ENCODE measurements at places on chromosomes 4 and X.
A peak's percentile ranks its signal among the peaks of the same experiment; 100 is the strongest.

- no peak for DNase-seq
Observed at GRCh38 chr4:171622729-171623128, 190.5 kb upstream of the GALNTL6 start.

DNA sequence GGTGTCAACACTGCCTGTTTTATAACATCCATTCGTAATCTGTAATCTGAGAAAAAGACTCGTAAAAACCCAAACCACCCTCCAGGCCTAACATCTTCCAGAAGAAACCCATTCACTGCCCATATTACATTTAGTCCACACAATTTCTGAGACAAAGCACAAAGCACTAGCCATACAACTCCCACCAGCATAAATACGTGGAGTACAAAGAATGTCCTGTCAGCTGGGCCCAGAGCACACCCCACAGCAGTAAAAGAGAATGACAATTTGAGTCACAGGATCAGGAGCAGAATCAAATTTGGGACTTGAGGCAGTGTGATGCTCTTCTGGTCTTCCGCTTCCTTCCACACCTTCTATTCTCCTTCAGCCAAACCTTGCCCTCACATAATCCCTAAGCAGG is 6.8 kb downstream of the MECP2 start:
- DNase-seq, result no peak

DNA sequence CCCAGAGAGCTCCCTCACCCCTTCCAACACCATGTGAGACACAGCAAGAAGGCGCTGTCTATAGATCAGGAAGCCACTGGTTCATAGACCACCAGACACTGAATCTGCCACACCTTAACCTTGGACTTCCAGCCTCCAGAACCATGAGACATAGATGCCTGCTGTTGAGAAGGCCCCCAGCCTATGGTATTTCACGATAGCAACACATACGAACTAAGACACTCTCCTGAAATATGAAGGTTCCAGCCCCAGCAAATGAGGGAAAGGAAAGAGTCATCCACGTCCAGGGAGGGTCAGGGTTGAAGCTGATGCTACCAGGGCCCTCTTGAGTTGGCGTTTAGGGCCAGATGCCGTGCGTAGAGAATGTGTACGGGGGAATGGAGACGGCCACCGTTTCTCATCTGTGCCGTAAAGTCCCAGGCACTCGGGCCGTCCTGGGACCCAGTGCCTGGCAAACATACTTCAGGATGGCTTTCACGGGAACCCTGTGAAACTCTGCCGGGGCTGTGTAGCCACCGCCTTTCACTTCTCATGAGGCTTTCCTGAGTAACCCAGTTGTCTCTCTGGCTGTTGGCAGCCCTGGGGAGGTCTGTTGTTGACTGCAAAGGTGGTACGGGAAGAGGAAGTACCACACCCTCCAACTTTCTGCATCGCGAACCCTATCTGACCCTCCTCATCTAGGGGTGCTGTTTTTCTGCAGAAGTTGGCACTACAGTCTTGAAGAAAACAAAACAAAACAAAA is 17.7 kb upstream of the P2RY8 start:
- no peak for DNase-seq

GRCh38 chr4:94558392-94558904 is 106.7 kb downstream of the PDLIM5 start:
- DNase-seq, result no peak

DNA sequence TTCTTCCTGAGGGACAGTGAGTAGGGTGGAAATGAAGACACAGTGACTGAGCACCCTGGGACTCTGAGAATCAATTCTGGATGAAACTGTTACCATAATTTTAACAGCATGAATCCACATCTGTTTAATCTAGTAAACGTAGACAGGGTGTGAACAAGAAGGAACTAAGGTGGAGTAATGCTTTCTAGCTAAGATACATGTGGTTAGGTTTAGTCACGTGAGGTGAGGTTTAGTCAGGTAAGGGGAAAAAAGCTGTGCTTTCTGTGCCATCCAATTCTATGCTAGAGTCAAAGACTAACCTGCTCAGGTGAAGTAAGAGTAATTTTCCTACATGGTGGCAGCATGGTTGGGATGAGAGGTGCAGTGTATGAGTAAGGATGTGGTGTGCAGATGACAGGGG is 54.0 kb upstream of the C4orf54 start:
- no peak for DNase-seq

- DNase-seq, result no peak
Observed at GRCh38 chr4:16100833-16101232, 17.0 kb upstream of the PROM1 start.

DNA sequence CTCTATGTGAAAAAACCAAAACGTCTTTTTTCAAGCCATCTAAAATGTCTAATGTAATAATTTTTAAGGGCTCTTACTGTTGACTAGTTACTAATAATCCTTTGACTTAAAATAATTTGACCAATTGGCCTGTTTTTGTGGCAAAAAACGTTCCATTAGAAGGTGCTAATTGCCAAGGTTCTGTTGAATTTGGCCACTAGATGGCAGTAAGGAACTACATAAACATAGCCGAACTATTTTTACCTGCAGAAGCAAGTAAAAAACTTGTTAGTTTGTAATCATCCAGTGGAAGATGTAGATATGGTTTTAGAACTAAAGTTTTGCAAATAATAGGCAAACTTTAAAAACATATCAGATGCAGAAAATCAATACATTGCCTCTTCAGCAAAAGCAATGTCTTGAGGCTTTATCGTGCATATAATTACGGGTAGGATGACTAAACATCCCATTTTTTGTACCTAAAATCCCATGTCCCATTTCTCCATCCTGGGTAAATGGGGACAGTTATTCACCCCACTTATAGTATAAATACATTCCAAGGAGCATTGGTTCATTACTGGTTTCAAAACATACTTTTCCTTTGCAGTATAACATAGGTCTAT is 57.6 kb downstream of the PROM1 start:
- DNase-seq, result peak; percentile 34

GRCh38 chr4:154120690-154121345 is 331.9 kb upstream of the SFRP2 start:
- DNase-seq, result no peak

- DNase-seq, result peak; percentile 36
Observed at GRCh38 chrX:41822892-41823291, 98.9 kb downstream of the GPR82 start.

DNA sequence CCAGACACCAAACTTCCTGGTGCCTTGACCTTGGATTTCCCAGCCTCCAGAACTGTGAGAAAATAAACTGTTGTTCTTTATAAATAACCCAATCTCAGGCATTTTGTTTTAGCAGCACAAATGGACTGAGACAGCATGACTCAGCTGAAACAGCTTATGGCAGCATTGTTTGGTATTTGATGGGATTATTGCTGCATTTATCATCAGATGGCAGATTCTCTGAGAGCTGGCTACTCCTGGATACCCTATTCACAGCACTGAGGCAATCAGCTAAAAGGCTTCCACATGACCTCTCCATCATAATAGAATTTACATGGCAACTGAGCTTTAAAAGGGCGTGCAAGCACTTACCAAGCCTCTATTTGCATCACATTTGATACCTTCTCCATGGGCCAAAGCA is 623.1 kb upstream of the CPEB2 start:
- no peak for DNase-seq

DNA sequence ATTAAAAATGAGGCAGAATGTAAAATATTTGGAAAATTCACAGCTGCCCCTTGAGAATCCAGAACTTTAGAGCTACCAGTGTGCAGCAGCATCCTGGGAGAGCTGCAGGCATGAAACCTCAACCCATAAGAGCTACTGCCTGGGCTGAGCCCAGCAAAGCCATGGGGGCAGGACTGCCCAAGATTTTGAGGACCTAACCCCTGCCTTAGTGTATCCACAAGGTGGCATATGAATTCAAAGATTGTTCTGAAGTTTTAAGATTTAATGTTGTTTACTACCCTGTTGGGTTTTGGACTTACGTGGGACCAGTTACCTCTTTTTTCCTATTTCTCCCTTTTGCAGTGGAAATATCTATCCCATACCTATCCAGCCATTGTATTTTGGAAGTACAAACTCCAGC is 26.4 kb downstream of the CASP6 start:
- DNase-seq, result peak; percentile 2

GRCh38 chr4:85883180-85883579 is 408.2 kb downstream of the ARHGAP24 start:
- no peak for DNase-seq

- no peak for DNase-seq
Observed at GRCh38 chr4:7206385-7206784, 14.0 kb downstream of the SORCS2 start.

GRCh38 chr4:3044870-3045819 is 29.2 kb downstream of the HTT-AS start:
- DNase-seq, result peak; percentile 35

DNA sequence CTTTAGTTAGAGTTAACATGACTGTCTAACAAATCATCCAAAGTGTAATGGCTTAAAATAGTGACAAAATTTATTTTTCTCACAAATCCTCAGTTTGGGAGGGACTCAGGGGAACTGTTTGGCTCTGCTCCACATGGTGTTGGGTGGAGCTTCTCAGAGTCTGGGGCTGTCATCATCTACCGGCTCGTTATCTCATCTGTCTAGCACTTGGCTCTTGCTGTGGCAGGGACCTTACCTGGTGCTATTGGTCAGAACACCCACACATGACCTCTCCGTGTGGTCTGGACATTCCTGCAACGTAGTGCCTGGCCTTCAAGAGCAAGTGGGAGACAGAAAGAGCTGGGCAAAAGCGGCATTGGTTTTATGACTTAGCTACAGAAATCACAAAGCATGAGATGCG is 866.9 kb upstream of the FRG1 start:
- no peak for DNase-seq

GRCh38 chr4:11632483-11632882 is 203.8 kb upstream of the HS3ST1 start:
- no peak for DNase-seq

GRCh38 chr4:187606581-187606980 is 389.0 kb upstream of the ZFP42 start:
- DNase-seq, result peak; percentile 75

GRCh38 chr4:38989487-38989886 is 42.7 kb downstream of the TMEM156 start:
- no peak for DNase-seq

- no peak for DNase-seq
Observed at GRCh38 chr4:5340991-5341451, 289.7 kb downstream of the STK32B start.

GRCh38 chr4:25002681-25003080 is 28.1 kb downstream of the LGI2 start:
- no peak for DNase-seq

DNA sequence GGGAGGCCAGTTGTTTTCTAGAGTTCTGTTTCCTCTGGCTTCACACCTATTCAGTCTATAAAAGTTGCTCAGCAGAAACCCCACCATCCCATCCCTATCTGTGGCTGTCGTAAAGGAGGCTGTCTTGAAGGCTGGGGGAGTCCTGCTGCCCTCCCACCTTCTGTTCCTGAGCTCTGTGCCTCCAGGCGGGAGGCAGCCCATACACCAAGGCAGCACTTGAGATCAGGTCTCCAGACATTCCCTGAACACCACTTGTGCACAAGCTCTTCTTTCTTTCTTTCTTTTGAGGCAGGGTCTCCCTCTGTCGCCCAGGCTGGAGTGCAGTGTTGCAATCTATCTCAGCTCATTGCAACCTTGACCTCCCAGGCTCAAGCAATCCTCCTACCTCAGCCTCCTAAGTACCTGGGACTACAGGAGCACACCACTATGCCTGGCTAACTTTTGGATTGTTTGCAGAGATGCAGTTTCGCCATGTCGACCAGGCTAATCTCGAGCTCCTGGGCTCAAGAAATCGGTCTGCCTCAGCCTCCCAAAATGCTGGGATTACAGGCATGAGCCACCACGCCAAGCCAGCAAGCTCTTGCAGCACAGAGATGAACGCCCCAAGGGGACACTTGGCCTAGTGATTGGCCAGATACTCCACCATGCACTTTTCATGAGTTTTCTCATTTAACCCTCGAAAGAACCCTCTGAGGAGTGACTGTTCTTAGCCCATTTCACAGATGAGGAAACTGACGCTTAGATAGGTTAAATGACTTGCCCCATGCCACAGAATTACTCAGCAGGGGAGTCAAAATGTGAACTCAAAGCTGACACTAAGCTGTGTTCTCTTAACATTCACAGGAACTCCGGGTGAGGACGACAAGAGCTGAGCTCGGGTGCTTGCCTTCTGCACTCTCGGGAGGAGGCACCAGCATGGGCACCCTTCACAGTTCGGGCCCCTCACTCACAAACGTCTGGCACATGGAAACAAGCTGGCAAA is 55.8 kb upstream of the ENPP6 start:
- DNase-seq, result no peak

DNA sequence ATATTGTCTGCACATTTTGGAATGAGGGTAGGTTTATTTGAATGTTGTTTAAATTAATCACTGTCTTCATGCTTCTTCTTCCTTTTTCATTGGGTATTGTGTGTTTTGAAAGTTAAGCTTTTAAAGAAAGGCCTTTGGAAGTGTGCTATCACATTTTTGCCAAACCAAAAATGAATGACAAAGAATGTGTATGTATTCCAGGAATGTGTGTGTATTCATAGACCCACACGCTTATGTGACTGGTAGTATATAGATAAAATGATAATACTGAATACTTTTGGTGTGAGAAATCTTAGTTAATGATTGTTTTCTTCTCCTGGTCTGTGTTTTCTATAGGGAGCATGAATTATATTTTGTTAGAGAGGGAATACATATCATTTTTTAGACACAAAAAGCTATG is 404.4 kb downstream of the TLL1 start:
- peak; percentile 74 for DNase-seq

DNA sequence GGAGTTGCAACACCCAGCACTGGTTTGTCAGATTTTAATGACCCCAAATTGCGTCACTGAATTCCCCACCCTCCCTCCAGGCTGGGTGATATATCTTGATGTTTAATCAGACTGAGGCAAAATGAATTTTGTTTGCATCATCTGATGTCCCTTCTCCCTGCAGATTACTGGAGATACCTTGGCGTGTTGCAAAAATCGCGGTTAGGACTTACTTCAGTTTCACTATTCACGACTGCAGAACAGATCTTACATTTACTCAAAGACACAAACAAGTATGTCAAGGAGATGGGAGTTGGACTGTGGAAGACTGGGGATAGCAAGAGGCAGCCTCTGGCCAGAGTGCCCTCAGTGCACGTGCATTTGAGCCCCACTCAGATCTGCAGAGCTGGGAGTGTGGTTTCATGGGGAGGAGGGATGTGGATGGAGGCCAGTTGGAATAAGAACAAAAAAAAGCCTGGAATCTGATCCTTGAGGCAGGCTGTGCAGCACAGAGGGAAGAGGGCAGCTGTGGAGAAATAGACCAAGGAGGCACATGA is 92.2 kb upstream of the MTM1 start:
- DNase-seq, result no peak

GRCh38 chr4:90495211-90495610 is 368.0 kb downstream of the CCSER1 start:
- no peak for DNase-seq

DNA sequence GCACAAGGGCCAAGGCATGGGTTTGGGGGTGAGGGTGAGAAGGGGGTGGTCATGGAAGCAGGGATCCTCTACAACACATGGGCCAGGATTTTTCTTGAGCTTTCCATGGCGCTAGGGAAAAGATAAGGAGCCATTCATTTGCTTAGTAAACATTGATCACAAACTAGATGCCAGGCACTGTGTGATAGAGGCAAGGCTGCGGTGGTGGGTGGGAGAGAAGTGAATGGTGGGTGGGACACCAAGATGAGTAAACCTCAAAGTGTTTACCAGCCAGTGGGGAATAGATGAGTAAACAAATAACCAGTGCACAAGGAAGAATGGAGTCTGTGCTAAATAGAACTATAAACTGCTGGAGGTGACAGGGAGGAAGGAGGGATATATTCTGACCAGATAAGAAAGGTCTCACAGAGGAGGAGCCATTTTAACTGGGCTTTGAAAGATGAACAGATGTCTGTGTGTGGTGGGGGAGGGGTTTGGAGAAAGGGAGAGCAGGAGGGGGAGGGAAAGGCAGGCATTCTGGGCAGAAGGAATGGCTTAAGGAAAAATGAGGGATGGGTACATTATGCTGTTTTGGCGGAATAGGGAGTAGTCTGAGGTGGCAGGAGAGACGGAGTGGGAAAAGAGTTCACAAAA is 48.0 kb upstream of the LAS1L start:
- no peak for DNase-seq
